Muscle of arm (tissue), 14 donors: ENCODE measurements at places on chromosomes 11 and 22. TPM values are rescaled to one million over a fixed set of nuclear protein-coding genes. Genes with fewer than 3 reads are reported as not detected.

DNA sequence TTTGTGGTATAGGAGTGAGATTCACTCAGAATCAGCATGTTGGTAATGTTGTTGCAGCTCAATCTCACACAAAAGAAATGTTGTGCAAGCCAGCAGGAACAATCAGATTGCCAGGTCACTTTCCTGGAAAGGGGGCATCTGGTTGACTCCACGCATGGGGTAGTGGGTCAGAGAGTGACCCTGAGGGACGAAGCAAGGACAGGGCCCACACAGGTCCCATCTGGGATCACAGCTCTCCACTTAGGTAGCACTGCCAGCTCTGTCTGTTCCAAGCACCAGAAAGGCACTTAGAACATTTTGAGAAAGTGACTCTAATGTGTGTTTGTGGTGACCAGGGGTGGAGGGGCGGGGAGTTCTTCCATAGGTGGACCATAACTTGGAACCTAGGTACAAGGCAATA, 109.5 kb downstream of the RASSF10 start:
- no peak for DNase-seq

DNA sequence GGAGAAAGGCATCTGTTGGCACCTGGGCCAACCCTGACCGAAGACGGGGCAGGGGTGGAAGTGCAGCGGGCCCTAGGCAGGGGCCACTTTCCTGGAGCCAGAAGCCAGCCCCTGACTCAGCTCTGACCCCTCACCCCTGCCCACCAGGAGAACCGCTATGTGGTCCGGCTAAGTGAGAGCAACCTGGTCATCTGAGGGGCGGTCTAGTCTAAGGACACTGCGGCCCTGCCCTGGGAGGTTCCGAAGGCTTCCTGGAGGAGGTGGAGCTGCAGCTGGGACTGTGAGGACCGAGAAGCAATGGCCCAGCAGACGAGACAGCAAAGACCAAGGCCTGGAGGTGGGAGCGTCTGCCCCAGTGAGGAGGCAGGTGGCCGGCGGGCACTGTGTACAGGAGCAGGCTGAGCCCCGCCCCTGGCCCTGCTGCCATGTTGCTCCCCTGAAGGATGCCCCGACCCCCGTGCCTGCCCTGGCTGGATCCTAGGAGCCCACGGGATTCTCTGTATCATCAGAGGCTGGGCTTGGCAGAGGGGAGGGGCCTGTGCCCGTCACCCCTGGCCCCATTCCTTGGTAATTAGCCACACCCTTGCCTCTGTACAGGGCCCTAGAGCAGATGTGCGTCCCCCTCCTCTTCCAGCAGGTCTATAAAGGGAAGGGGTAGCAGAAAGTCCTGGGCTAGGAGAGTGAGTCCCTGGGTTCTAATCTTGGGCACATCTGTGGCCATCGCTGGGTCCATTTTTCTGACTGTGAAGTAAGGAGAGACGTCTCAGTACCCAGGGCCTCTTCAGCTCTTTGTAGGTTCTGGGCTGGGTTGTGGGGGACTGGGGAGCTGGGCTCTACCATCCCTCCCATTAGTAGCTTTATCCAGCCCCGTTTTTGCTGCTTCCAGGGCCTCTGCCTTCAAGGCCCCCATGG, 19.4 kb downstream of the RELT start:
- no peak for DNase-seq

DNA sequence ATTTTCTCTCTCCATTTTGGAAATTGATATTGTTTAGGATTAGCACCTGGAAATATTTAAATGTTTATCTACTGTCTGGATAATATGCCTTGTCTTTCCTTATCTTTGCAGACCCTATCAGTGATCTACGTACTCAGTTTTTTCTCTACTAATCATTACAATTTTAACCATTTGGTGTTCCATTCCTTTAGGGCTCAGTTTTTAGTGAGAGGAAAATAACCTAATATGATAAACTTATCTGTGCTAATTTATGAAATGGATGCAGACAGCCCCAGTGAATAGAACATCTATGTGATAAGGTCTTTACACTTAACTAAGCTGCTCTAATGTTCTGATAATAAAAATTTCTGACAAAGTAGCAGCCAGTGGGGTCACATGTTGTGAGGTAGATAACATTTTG, 68.5 kb downstream of the SVIP start:
- DNase-seq: no peak

CBL gene
- polyA plus RNA-seq: 14.5 TPM
